ENCODE measurements at places on chromosomes 4 and X. TPM values are rescaled to one million over a fixed set of nuclear protein-coding genes. Genes with fewer than 3 reads are reported as not detected.
A peak's percentile ranks its signal among the peaks of the same experiment; 100 is the strongest.

Gene GNRHR
- polyA plus RNA-seq: 0.40 TPM

Gene TMSB15A
- polyA plus RNA-seq: 64.7 TPM

Gene PAGE1
- not detected for polyA plus RNA-seq

Gene NSG1
- polyA plus RNA-seq: 4.3 TPM

Gene PLAC1
- 5.8 TPM for polyA plus RNA-seq

Gene PI4K2B
- 20.7 TPM for polyA plus RNA-seq

GRCh38 chrX:118495061-118495921 is at the start of gene DOCK11:
DOCK11 (plus strand) TSS chrX:118495815; CDS start chrX:118495972, 157 bp downstream.
- DNase-seq: no peak

- no peak for DNase-seq
These were observed 1.5 kb upstream of the PAPSS1 start for GRCh38 chr4:107721436-107722100.

DNA sequence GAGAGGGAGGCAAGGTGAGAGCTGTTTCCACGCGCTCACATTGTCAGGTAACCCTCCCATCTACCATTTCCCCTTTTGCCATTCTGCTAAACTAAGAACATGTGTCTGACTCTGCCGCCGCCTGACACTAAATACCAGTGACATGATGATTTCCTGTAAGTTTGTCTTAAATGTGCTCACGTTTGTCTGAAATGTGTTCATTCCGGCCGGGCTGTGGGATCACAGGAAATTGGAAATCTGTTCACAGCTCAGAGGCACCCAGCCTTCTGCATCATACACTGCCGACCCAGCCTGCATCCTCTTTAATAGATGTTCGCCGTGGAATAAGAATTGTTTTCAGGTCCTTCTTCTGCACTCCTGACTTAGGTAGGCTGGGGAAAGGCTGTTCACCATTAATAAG is 336.2 kb upstream of the PPARGC1A start:
- DNase-seq: no peak

DNA sequence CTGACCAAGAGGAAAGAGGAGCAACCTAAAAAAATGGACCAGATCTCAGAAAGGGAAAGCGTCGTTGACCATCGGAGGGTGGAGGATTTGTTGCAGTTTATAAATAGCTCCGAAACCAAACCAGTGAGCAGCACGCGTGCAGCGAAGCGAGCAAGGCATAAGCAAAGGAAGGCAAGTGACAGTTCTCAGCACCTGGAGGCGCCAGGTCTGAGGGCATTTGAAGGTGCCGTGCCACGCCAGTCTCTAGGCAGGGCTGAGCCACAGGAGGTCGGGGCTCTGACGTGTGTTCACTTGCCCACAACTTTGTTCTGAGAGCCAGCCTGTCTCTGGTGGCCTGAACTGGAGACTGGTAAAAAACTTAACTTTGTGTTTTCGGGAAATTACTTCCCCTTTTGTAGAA is 59.7 kb downstream of the TNIP2 start:
- DNase-seq: no peak

DNA sequence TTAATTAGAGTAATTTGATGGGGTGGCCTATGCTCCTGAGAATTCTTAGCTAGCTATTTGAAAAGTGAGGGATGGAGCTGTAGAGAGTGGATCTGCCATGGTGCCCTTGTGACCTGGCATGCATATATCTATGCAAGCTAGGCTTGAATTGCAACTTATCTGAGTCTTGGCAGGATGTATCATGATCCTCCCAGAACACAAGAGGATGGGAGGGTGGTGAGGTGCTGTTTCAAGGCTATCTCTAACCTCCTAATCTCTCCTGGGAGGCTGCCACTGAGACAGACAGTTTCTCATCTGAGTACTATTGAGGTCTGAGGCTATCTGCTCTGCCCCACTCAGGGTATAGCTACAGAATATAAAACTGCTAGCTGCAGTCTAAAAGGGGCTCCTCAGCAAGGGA is 56.6 kb downstream of the BRCC3 start:
- DNase-seq: no peak

GRCh38 chr4:10285028-10285427 is 168.4 kb upstream of the WDR1 start:
- DNase-seq: no peak

DNA sequence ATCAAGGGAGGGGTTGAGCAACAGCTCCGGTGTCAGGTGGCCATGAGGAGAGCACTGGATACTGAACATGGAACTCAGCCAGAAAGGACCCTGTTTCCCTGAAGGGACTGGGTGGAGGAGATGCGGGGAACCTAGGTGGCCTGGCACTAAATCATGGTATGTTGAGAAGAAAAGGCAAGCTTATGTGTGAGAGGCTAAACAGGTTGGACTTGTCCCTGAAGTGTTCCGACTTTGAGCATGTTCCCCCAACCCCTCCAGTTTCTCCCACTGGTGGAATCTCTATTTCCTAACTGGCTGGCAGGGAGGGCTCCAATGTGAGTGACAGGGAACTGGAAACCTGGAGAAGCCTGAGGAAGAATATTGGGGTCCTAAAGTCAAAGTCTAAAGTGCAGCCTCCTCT is 69.5 kb downstream of the PLAC1 start:
- DNase-seq: no peak

DNA sequence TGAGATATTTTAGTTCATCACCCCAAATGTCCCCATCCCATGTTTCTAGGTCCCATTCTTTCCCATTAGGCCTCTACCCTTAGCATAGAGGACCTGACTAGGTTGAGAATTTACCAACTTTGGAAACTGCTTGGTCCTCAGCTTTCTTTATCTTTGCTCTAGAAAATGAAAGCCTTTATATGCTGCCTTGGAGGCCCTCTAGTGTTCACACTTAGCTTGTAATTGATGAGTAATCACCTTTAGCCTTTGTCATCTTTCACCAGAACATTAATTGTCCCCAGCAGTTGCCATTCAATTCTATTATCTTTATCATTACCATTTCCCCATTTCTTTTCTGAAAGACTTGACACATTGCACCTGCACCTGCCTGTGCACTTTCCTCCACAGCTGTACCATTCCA is 589.2 kb upstream of the NR3C2 start:
- no peak for DNase-seq

GRCh38 chr4:128837679-128838078 is 28.2 kb downstream of the JADE1 start:
- no peak for DNase-seq

- no peak for DNase-seq
These were observed 93.0 kb upstream of the PRKG2 start for GRCh38 chr4:81307991-81308390.

- DNase-seq: no peak
These were observed 19.9 kb upstream of the ENPP6 start for GRCh38 chr4:184237612-184238011.

- no peak for DNase-seq
These were observed 105.0 kb downstream of the PCDH7 start for GRCh38 chr4:30825008-30825770.

- DNase-seq: no peak
These were observed 77.5 kb downstream of the HCCS start for GRCh38 chrX:11188664-11189063.

DNA sequence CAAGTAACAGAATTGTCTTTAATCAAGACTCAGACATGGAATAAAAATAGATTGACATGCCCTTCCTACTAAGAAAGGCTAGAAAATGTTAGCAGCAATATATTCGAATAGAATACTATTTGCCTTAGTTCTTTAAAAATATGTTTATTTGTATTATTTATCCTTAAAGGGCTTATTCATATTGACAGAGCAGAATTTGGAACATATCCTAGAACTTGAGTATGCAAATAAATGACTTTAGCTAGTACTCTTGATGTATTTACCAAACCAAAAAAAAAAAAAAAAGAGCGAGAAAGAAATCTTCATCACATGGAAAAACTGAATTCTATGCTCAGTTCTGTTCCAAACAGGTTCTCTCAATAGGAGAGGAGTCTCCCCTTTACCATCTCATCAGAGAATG is 68.9 kb upstream of the PPARGC1A start:
- no peak for DNase-seq

DNA sequence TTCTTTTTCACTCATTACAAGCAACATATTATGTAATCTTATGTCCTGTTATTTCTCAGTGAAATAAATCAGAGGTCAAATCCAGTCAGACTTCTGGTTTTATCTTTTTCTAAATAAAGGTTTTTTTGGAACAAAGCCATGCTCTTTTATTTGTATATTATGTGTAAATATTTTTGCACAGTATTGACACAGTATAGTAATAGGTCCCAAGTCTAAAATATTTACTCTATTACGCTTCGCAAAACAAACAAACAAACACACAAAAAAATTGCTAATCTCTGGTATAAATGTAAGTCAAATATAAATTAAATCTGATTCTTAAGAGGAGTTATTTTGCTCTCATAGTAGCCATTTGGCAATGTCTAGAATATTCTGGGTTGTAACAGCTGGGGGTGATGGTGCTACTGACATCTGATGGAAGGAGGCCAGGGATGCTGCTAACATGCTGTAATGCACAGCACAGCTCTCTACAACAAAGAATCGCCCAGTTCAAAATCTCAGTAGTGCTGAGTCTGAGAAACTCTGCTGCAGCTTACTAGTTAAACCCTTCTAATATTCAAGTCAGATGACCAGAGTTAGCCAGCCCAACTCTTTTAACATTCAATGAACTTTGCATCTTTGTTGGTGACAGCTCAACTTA is 602.1 kb downstream of the RAB28 start:
- no peak for DNase-seq

DNA sequence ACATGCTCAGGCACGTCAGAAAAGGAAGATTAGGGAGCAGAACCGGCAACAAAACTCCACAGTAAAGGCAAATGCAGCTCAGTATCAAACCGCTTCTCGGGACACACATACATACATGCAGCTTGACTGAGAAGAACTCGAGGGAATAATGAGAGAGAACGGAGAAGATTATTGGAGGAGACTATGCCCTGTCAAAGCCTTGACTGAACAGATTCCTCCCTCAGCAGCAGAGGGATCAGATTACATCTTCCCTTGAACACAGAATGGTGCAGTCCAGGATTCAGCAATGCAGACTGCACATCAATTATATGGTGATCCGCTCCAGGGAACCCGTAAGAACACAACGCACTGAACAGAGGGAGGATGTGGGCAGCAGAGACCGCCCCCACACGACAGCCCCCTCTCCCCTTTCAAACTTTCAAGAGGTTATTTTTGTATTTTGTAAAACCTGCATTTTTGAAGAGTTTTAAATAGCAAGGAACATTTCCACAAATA is 183.2 kb downstream of the FBXW7 start:
- peak; percentile 82 for DNase-seq

- DNase-seq: no peak
These were observed 181.6 kb downstream of the NAF1 start for GRCh38 chr4:162985131-162985530.

- no peak for DNase-seq
These were observed 224.3 kb upstream of the CTSO start for GRCh38 chr4:156177941-156178340.

- no peak for DNase-seq
These were observed at the start of gene EDNRA for GRCh38 chr4:147480891-147481576. EDNRA (plus strand) TSS chr4:147481097; CDS start chr4:147485682, 4,585 bp downstream.

DNA sequence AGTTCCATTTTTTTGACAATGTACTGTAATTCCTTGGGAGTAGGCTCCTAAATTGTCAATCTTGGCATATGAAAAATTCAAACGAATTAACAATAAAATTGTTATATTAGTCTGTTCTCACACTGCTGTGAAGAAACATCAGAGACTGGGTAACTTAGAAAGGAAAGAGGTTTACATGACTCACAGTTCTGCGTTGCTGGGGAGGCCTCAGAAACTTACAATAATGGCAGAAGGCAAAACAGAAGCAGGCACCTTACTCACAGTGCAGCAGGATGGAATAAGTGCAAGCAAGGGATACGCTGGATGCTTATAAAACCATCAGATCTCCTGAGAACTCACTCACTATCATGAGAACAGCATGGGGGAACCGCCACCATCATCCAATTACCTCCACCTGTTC is 246.4 kb upstream of the TRAM1L1 start:
- no peak for DNase-seq

DNA sequence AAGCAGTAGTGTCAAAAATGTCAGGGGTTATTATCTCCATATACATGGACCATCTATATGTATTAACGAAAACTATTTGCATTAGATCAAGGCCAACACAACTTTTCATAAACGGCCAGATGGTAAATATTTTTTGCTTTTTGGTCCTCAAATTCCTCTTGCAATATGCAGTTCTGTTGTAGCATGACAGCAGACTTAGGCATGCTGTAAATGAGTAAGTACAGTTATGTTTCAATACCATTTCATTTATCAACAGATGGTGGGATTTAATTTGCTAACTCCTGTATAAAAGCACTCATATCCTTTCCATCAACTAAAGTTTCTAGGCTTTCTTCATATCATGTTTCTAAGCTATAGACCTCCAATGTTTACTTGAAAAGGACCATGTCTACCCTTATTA is 208.1 kb downstream of the ANKRD50 start:
- no peak for DNase-seq

GRCh38 chrX:123450222-123450621 is 266.1 kb downstream of the GRIA3 start:
- DNase-seq: no peak

DNA sequence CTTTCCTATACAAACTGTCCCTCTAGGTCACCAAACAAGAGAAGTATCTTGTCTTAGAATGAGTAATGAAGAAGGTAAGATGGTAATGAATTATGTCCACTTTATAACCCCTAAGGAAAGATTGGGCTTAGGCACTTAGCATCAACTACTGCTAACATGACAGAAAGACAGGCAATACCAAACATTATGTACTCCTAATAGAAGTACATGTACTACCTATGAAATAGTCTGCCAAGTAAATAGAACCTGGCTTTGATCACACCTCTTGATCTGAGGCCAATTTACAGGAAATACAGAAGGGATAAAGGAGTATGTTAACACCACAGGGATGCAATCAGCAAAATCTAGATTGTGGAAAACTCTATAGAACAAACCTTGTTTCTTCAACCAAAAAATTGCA is 14.1 kb upstream of the PCYT1B start:
- no peak for DNase-seq

GRCh38 chrX:17591741-17592110 is 145.6 kb upstream of the SCML1 start:
- DNase-seq: no peak

GRCh38 chr4:16289897-16290554 is 63.8 kb upstream of the TAPT1 start:
- peak; percentile 51 for DNase-seq
